Motor neuron (in vitro differentiated cells): ENCODE measurements at places on chromosomes 3 and 15. TPM values are rescaled to one million over a fixed set of nuclear protein-coding genes. Genes with fewer than 3 reads are reported as not detected.

- peak; percentile 16 for ATAC-seq
These were observed 139.8 kb upstream of the SEMA6D start for GRCh38 chr15:47577461-47577860.

- no peak for ATAC-seq
These were observed 190.3 kb upstream of the ONECUT1 start for GRCh38 chr15:52980446-52980845.

The HRG gene
- 0.10 TPM in 1 of 2 replicates, not detected in the other for total RNA-seq

The FURIN gene
- total RNA-seq: 4.9 and 5.5 TPM in 2 replicates

- ATAC-seq: peak; percentile 69
These were observed 140.2 kb downstream of the ITPR1 start for GRCh38 chr3:4633078-4634004.

- ATAC-seq: no peak
These were observed 272.5 kb upstream of the ARHGEF26 start for GRCh38 chr3:153848702-153849101.

DNA sequence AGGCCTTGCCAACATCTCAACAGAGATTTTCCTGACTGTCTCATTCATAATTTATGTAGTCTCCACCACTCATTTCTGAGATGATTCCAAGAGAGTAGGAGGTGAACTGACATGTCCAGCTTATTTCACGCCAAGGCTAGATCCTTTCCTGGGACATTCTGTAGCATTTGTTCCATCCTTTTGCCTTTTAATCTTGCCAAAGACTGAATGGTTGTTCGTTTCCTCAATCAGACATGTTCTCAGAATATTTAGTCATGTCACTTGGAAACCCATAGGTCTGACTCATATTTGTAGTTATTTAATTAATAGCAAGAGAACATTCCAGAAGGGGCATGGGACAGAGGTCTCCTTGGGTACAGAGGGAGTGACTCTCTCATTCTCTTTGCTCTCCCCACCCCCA is 80.9 kb downstream of the DHX36 start:
- no peak for ATAC-seq

The VGLL3 gene
- total RNA-seq: 0.38 and 0.50 TPM in 2 replicates

The LRRC34 gene
- total RNA-seq: 5.3 and 5.4 TPM in 2 replicates

The SNUPN gene
- total RNA-seq: 26.7 and 38.8 TPM in 2 replicates

DNA sequence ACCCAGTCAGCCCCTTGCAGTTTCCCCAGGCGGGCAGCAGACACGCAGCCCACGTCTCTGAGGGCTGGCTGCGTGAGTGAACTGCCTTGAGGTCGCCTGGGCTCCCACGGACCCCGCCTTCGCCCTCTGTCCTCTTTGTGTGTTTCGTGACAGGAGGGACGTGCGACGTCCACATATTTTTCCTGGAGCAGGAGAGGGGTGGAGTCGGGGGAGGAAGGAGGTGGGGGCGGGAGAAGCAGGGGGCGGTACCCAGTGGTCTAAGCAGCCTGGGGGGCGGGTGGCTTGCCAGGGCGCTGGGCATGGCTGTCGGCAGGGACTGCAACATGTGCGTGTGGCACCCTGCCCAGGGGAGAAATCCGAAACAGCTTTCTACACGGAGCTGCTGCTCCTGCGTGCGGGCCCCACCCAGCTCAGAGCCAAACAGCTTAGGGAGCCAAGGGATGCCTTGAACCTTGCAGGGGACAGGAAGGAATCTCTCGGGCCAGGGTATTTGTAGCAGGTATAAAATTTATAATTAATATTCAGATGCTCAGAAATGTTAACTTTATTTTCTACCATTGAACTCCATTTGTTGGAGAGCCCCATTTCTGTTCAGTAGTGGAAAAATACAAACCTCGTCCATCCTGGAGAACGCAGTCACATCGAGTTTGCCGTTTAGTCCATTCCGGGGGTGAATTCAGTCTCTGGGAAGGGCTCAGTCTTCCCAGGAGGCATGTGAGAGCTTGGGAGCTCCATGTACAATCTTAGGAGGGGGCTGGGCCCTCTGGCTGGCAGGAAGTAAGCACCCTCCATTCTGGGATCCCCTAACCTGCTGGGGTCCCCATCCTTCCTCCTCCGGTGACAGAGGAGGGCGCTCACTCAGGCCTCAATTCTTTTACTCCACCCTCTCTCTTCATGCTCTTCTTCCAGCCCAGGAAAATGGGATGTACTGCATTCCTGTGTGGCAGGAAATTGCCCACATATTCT is 79.1 kb upstream of the MEF2A start:
- ATAC-seq: peak; percentile 92

The VEPH1 gene
- 6.8 and 6.9 TPM in 2 replicates for total RNA-seq

The ATXN7 gene
- 10.8 and 15.8 TPM in 2 replicates for total RNA-seq

DNA sequence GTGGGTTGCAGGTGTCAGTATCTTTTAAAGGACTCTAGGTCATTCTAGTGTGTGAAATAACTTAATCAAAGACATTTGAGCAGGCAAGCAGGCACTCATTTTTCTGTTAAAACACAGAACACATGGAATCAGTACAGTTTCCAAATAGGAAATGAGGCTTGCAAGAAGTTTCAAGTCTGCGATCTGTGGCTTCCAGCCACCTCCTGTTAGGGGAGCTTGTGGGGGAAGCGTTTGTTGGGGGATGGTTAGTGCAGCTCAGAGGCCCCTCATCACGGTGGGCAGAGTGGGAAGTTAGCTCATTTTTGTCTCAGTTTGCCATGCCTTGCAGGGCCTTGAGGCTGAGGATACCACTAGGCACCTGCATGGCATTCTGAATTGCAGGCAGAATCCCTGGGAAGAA is 59.9 kb downstream of the SLC6A11 start:
- no peak for ATAC-seq

DNA sequence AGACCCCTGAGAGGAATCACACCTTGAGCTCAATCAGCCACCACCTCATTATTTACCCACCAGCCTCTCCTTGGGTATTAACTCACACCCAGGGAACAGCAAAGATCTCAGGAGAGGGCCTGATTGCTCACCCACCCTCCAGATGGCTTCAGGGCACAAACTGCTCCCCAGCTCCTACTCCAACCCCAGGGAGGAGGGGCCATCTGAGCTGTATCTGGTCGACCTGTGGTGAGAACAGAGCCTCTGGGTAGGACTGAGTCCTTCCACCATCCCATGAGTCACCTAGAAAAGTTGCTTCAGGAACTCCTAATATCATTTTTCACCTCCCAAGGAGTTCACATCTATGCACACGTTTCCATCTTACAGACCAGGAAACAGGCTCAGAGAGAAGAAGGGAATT is 44.8 kb upstream of the HES1 start:
- ATAC-seq: no peak

DNA sequence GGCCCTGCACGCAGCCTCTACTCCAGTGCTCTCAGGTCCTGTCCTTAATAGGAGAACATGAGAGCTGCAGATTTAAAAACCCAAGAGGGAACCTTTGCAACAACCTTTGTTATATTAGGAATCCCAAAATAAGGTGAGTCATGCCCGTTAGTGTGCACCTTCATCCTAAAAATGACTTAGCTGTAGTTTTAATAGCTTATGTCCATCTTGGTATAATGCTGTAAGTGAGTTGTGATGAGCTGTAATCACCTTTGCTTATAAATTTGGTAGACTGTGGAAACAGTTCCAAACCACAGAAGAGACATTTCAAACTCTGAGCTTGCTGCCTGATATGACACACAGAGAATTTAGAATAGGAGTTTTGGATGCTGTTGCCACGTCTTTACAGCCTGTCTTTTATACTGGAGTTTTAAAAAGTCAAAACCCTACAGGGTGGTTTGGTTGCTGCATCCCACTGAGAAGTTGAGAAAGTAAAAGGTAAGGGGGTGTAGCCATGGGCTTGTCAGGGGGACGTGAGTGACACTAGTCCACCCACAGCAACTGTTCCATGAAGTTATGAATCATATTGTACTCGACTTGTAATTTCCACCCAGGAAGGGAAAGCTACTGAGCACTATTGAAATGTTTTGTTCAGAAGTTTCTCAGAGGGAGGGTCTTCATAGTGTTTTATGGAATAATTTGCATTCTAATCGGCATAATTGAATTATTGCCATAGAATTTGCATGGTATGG is 27.4 kb upstream of the CD47 start:
- no peak for ATAC-seq

- no peak for ATAC-seq
These were observed 346.3 kb downstream of the DIPK2A start for GRCh38 chr3:144317961-144318360.

DNA sequence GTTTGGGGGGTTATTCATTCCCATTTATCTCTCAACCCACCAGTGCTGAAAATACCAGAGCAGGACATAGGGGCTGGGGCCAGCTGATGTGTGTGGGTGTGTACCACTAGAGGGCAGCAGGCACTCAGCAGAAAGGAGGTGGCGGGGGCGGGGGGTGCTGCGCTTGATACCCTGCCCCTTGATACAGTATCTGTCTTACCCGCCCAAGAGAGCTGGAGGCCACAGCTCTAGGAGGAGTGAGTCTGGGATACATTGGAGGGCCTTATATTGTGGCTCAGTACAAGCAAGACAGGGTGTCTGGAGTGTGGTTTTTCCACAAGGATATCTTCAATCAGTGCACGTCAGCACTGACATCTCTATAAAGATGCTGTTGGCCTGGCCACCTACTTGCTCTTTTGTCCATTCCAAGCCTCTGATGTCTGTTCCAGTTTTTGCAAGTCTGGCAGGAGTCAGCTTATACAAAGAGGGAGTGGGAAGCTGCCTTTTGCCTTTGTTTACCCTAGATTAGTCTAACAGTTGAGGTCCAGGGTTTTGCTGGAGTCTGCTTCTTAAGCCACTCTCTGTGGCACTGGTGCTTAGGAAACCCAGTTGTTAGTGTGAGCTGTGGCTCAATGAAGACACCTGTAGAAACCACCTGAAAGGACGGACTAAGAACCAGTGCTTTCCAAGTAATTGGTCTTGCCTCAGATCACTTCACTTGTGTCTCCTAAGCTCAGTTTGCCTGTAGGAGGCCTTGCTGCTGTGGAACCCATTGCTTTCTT is 1.5 kb upstream of the RBM15B start:
- no peak for ATAC-seq

DNA sequence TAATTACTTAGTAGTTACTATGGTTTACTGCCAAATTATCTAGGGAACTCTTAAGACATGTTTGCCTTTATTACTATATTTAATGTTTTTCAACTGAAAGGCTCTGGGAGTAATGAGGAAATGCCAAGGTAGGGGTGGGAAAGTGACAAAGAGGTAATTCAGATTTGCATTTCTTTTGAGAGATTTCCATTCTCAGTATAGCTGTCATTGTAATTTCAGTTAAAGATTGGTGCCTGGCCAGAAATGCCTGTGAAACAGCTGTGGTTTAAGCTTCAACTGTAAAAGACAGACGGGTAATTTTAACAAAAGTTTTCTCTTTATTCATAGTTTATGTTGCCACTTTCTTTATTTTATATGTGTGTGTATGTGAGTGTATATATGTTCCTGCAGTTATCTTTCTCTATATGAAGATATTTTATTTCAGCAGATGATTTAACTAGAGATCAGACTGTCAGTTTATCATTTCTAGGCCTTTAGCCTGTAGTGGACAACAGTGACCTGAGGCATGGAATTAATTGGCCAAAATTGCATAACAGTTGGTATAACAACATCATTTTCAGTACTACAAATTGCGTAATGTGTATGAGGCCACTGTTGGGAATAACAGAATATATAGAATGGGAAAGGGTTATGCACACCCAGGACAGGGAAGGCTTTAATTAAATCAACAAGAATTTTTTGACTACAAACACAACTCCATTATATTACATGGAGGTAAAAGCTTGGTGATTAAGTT is 119.0 kb downstream of the BBX start:
- ATAC-seq: no peak

- ATAC-seq: no peak
These were observed 169.1 kb upstream of the SEMA6D start for GRCh38 chr15:47548231-47548630.

DNA sequence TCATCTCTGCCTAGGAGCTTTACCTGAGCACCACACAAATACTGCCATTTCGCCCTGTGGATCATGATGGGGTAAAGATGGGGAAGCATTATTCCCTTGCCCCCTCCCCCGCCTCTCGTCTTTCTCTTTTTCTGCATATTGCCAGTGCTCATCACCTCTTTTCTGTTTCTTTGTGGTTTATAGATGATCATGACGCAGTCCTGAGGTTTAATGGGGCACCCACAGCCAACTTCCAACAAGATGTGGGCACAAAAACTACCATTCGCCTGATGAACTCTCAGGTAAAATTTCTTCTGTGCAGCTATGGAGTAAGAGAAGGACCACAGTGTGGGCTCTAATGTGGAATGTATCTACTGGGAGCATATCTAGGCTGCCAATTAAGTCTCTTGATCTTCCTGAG is 88.2 kb downstream of the RPL39L start:
- no peak for ATAC-seq

The SCAANT1 gene
- total RNA-seq: not detected in 2 replicates

The SLC9C1 gene
- not detected in 2 replicates for total RNA-seq

The CCRL2 gene
- total RNA-seq: 1.0 TPM in 1 of 2 replicates, not detected in the other

DNA sequence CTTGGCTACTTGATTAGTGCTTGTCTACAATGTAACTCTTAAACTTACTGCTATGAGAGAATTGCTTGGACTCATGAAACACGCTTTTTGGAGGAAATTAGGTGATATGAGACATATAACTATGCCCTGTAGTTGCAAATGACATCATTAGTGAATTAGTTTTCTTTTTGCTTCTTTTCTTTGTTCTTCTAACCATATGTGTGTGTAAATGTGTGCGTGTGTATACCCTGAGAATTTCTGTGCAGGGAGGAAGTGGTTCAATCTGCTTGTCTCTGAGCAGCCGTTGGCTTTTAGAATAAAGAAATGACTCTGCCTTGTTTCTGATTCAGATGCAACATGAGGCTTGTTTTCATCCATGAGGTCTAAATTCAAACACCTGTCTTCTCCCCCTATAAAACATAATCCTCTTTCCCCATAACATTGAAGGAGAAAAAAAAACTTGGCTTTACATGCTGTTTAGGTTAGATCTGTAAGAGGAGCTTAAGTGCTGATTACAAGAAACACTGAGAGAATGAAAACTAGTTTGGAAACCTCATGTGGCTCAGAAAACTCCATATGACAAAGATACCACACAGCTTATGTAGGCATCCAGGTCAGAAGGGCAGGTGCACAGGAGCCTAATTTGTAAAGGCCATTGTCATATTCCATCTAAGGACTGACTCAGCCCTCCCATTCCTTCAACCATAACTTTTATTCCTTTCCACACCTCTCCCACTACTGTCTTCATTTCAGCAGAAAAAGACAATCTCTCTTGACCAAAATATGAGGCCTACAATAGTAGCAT is 30.5 kb upstream of the BLM start:
- ATAC-seq: no peak

GRCh38 chr3:189467451-189467850 is 163.7 kb upstream of the TP63 start:
- ATAC-seq: no peak

DNA sequence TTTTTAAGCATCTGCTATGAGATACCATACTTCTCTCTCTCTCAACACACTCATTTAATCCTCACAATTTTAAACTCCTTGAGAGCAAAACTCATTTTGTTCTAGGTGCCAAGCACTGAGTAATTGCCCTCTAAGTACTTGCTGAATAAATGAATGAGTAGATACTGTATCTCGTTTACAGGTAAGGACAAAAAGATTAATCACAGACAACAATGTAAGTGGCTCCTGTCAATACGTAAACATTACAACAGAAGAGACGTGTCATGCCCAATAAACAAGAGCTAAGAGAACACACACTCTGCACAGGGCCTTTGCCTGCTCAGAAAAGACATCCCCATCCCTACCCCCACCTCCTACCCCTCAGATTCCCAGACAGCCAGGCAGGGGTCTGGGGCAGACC is 59.8 kb downstream of the CHSY1 start:
- no peak for ATAC-seq
